Stimulated activated CD8-positive, alpha-beta memory T cell treated with anti-CD3 and anti-CD28 coated beads, Interleukin-7, amount 100 ng/mL, for 1 hour (primary cell): ENCODE measurements at places on chromosomes 5 and 9.

- no peak for DNase-seq
Observed at GRCh38 chr9:33202018-33202417, 34.9 kb upstream of the B4GALT1 start.

DNA sequence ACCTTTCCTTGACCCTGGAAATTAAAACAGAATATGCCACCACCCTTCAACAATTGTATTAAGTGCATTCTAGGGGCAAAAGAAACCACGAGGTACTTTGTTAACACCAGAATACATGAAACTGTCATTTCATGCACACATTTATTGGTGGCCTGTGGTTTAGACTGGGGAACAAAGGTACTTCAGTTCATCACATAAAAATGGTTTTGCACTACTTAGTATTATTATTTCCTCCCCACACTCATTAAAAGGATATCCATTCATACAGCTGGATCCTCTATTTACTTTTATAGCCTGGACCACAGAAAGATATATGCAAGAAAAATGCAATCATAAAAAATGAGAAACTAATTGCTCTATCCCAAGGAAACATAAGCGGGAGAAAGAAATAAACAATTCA is 230.9 kb downstream of the EFNA5 start:
- DNase-seq, result no peak

GRCh38 chr9:4558371-4558998 is 68.2 kb downstream of the SLC1A1 start:
- no peak for DNase-seq

DNA sequence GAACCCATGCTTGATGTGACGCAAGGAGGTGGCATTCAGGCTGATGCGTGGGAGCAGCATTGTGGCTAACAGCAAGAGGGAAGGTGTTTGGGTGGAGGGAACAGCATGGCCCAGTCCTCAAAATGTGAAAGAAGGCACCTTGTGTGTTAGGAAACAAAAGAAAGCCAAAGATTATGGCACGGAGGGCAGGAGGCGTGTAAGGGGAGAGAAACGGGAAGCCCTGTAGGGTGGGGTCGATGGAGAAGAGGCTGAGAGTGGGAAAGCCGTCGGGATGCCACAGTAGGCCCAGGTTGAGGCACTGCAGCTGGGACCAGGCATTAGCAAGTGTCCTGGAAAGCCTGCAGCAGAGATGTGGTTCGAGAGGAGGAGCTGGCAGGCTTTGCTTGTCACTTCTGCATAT is 241.1 kb downstream of the GADD45G start:
- DNase-seq, result no peak
